HFFc6 (cell line): ENCODE measurements at places on chromosomes 11 and 22. TPM values are rescaled to one million over a fixed set of nuclear protein-coding genes. Genes with fewer than 3 reads are reported as not detected.

DNA sequence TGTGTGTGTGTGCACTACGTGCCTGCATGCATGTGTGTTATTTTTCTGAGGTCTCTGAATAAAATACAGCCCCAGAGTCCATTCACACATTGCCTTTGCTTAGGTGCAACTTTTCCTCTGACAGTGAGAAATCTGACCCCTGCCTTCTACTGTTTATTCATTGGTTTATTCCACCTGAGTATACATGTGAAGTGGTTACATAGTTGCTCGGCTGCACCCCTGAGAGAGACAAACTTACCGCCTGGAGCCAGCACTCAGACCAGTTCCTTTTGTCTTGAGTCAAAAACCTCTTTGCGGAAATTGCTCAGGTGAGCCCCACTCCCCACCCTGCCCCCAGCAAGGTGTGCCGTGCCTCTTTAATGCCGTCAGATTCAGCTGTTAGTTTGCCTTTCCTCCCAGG is 363.6 kb downstream of the BRD1 start:
- H3K27ac ChIP-seq: no peak overlapping the region
- no peak for DNase-seq

DNA sequence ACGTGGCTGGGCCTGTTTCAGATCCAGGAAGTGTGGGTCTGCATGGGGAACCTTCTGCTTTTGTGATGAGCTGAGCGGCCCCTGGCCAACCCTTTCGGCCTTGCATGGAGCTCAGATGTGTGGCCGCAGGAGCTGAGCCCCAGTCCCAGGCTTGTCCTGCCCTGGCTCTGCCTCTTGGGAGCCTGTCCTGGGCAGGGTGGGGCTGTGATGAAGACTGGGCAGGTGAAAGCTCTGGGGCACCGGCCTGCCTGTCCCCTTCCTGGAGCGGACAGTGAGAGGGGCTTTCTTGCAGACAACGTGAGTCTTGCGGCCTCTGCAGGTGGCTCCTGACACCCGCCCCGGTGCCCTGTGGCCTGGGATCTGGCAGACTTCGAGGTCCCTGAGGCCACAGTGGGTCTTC is 1296.6 kb downstream of the BRD1 start:
- H3K36me3 ChIP-seq: peaks cover 5% of the 10 kb centered on the region
- DNase-seq: no peak
- no peak overlapping the region for H3K27ac ChIP-seq
- H3K27me3 ChIP-seq: no peaks in the 10 kb centered on the region; the same call in 1 of the 2 replicates
- no peak overlapping the region for H3K4me3 ChIP-seq

- H3K4me1 ChIP-seq: peaks cover 8% of the 10 kb centered on the region
- H3K4me3 ChIP-seq: no peak overlapping the region
- H3K27ac ChIP-seq: no peak overlapping the region
- peaks cover 26% of the 10 kb centered on the region for H3K36me3 ChIP-seq
- DNase-seq: no peak
These were observed 62.7 kb upstream of the FTH1 start for GRCh38 chr11:62030071-62030684.

The FOLR2 gene
- not detected in 3 replicates for total RNA-seq

The TMEM45B gene
- total RNA-seq: not detected in 3 replicates

The SIRT3 gene
- total RNA-seq: 8.7 to 10.3 TPM (median 10.2 TPM) in 3 replicates

The OR8A1 gene
- not detected in 3 replicates for total RNA-seq

The MYEOV gene
- 51.8 to 92.6 TPM (median 66.9 TPM) in 3 replicates for total RNA-seq

The FGF19 gene
- total RNA-seq: not detected in 3 replicates
